ENCODE measurements at places on chromosomes 4 and X. TPM values are rescaled to one million over a fixed set of nuclear protein-coding genes. Genes with fewer than 3 reads are reported as not detected.

The PPEF2 gene
- total RNA-seq: not detected

The NSUN7 gene
- 0.86 TPM for total RNA-seq

The PAK3 gene
- total RNA-seq: 2.2 TPM

The MAGEA2B gene
- total RNA-seq: not detected

The ANOS1 gene
- total RNA-seq: 1.9 TPM

The H2BW2 gene
- total RNA-seq: not detected

The ESX1 gene
- not detected for total RNA-seq

The AFM gene
- not detected for total RNA-seq

The MSX1 gene
- 4.3 TPM for total RNA-seq

The TMPRSS11F gene
- total RNA-seq: not detected

The COL25A1 gene
- 6.9 TPM for total RNA-seq

The P2RY4 gene
- total RNA-seq: not detected

The SCML2 gene
- total RNA-seq: 1.7 TPM

The HHIP gene
- total RNA-seq: 1.7 TPM

The ARAP2 gene
- total RNA-seq: 11.2 TPM

The NLGN4X gene
- total RNA-seq: 0.86 TPM

The MAGEC3 gene
- total RNA-seq: not detected

The PCYT1B gene
- 0.86 TPM for total RNA-seq

The RAB41 gene
- not detected for total RNA-seq

The RPL34 gene
- total RNA-seq: 536 TPM

The TMPRSS11B gene
- not detected for total RNA-seq

The CT55 gene
- not detected for total RNA-seq

The CDX4 gene
- not detected for total RNA-seq

The TMPRSS11D gene
- not detected for total RNA-seq

The CFI gene
- total RNA-seq: 18.4 TPM

The TMEM255A gene
- not detected for total RNA-seq

The XPNPEP2 gene
- not detected for total RNA-seq

The TRAM1L1 gene
- total RNA-seq: 2.6 TPM

The UBA6 gene
- total RNA-seq: 88.1 TPM

The CT45A10 gene
- not detected for total RNA-seq

The BEX3 gene
- 208 TPM for total RNA-seq

The HTR2C gene
- total RNA-seq: under 0.01 TPM

The SPANXD gene
- total RNA-seq: 0.43 TPM

The UBE2A gene
- 41.9 TPM for total RNA-seq

The COL4A5 gene
- 30.0 TPM for total RNA-seq

The SSX2B gene
- 0.32 TPM for total RNA-seq

The TRIM60 gene
- total RNA-seq: 0.32 TPM

The G3BP2 gene
- total RNA-seq: 209 TPM

The IGFBP7 gene
- total RNA-seq: 234 TPM

The PHKA1 gene
- 8.6 TPM for total RNA-seq

The CFAP99 gene
- total RNA-seq: not detected

The MAB21L2 gene
- under 0.01 TPM for total RNA-seq

The TAF7L gene
- 0.32 TPM for total RNA-seq

The LRCH2 gene
- total RNA-seq: 5.8 TPM

The PPP1R2C gene
- not detected for total RNA-seq

The LGI2 gene
- not detected for total RNA-seq

The CT45A2 gene
- total RNA-seq: not detected

The WDFY3 gene
- 98.0 TPM for total RNA-seq

The NWD2 gene
- not detected for total RNA-seq

The NSG1 gene
- 0.86 TPM for total RNA-seq

The SUPT20HL2 gene
- total RNA-seq: under 0.01 TPM

The SLC10A6 gene
- total RNA-seq: under 0.01 TPM

The NIPAL1 gene
- 1.6 TPM for total RNA-seq

The FAM53A gene
- total RNA-seq: 0.86 TPM

The NRK gene
- 4.7 TPM for total RNA-seq

The IL3RA gene
- not detected for total RNA-seq

The GCNA gene
- total RNA-seq: 2.6 TPM

The MUC7 gene
- total RNA-seq: not detected

The TRIM75 gene
- 0.32 TPM for total RNA-seq
